ENCODE measurements at places on chromosomes 1 and 21. TPM values are rescaled to one million over a fixed set of nuclear protein-coding genes. Genes with fewer than 3 reads are reported as not detected.

Gene KCNJ9
- not detected for total RNA-seq

Gene CFHR4
- not detected for total RNA-seq

Gene DSCAM
- total RNA-seq = not detected

Gene LGR6
- not detected for total RNA-seq

Data from A673 (cell line).